ENCODE measurements at places on chromosomes 3 and 15.

GRCh38 chr3:135246027-135246426, 451.0 kb downstream of the EPHB1 start:
- DNase-seq: no peak

- DNase-seq: no peak
Measured at GRCh38 chr3:13047296-13048165, 25.7 kb downstream of the IQSEC1 start.

- DNase-seq: no peak
Measured at GRCh38 chr15:40330368-40330836, 6.9 kb downstream of the INAFM2 start.

DNA sequence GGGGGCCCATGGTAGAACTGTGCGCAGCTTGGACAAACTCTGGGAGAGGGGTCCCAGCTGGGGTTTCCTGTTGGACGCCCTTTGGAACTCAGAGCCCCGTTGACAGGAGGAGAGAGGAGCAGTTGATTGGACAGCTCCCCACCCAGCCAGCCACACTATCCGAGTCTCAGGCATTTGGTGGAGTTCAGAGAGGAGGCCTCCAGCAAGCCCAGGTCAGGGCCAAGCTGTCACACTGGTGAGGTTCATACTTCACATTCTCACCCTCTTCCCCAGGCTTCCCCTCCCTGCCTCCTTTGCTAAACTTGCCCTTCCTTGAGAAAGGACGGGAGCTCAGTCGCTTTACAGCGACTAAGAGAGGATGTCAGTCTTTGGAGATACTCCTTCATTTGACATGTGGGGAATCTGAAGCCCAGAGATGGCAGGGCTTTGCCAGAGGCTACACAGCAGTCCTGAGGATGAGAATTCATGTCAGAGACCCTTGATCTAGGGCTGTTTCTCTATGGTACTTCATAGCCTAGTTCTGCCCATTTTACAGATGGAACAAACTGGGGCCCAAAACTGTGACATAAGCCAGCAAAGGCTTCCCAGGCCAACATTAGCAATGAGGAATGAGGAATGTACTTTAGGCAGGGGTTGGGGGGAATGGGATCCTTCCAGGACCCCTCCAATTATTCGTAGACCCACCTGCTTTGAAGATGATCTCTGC, 142.2 kb downstream of the SMAD6 start:
- no peak for DNase-seq

GRCh38 chr15:83436513-83437158, 10.5 kb upstream of the SH3GL3 start:
- peak; percentile 73 for DNase-seq

DNA sequence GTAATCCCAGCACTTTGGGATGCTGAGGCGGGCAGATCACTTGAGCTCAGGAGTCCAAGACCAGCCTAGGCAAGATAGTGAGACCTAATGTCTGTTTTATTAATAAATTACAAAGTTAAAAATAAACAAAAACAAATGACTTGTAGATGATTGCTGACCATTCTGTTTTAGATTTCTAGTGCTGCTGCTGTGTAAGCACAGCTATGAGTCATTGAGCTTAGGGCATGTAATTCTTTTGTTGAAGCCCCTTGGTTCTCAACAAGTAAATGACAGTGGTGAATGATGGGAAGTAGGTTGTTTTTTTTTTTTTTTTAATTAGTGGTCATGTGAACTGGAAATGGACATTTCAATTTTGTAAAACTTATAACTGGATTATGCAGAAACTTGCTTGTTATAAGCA, 63.3 kb downstream of the LEO1 start:
- peak; percentile 55 for DNase-seq

- DNase-seq: peak; percentile 42
Measured at GRCh38 chr3:155871746-155872158, 1.3 kb downstream of the GMPS start.

- DNase-seq: peak; percentile 94
Measured at GRCh38 chr15:95018888-95019545, 787.7 kb downstream of the MCTP2 start.

- peak; percentile 85 for DNase-seq
Measured at GRCh38 chr15:65862682-65863081, 6.6 kb upstream of the RAB11A start.

DNA sequence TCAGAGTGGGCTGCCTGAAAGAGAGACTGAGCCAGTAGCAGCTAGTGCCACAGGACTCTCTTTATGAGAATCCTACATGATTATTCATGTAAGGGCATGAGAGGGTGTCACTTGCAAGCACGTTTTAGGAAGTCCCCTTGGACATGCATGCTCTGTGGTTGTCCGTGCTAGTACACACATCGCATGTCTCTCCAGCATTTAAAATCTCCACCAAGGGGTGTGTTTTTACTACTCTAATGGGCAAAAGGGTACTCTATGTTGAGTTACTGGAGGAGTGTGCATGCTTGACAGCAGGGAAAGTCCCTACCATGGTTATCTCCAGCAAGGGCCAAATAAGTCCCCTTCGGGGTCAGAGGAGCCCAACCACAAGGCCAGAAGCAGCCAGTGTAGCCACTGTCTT, 70.7 kb downstream of the DCLK3 start:
- DNase-seq: no peak

DNA sequence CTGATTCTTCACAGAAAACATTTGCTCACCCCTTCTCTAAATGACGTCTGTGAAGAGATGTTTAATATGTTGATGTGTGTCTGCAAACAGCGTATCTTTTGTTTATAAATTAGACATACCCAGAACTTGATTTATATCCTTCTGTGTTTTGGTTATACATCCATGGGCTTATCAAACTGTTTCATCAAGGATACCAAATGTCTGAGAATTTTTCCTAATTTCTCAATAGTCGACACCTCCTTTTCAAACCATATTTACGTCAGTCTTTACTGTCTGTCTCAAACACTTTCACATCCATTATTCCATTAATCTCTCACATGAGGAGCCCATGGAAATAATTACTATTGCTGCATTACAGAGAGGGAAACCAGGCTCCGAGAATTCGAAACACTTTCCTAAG, 85.4 kb downstream of the FGF12 start:
- DNase-seq: no peak

- DNase-seq: no peak
Measured at GRCh38 chr3:133408366-133408765, 8.5 kb downstream of the BFSP2 start.

- peak; percentile 42 for DNase-seq
Measured at GRCh38 chr3:15327941-15328340, 4.4 kb downstream of the SH3BP5 start.

DNA sequence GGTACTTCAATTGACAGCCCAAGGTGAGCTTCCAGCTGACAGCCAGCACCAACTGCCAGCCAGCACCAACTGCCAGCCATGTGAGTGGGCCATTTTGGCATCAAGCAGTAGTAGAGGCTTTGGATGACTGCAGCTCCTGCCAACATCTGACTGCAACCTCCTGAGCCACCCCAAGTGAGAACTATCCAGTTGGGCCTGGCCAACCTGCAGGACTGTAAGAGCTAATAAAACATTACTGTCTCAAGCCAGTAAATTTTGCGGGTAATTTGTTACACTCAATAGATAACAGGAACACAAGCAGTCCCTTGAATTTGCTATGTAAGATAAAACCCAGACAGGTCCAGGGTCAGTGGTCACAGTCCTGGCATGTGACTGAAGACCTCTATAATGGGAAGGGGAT, 29.7 kb downstream of the EPHB1 start:
- no peak for DNase-seq

Data from iris pigment epithelial cell (primary cell).